ENCODE measurements at places on chromosomes 2 and 18. TPM values are rescaled to one million over a fixed set of nuclear protein-coding genes. Genes with fewer than 3 reads are reported as not detected.

- DNase-seq: no peak
Measured at GRCh38 chr18:78160961-78161656, 818.5 kb upstream of the SALL3 start.

GRCh38 chr2:177314194-177314593 is 49.7 kb upstream of the NFE2L2 start:
- DNase-seq: no peak

DNA sequence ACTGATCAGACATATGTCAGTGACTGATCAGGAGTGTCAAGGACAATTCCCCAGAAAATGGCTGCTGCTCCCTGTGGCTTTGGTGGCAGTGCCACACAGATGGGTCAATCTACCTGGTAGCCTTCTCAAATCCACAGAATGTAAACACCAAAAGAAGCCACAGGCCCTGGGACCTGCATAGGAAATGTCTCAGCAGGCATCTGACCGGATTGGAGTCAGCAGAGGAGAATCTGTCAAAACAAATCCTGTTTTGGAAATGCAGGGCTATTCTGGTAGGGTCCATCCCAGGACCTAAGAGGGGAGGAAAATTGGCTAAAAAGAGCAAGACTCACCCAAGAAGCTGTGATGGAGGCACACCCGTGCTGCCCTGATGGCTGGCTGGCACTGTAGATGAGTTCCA is 189.7 kb downstream of the TMEM247 start:
- DNase-seq: no peak

- no peak for DNase-seq
Measured at GRCh38 chr2:234745347-234745746, 206.5 kb upstream of the SH3BP4 start.

DNA sequence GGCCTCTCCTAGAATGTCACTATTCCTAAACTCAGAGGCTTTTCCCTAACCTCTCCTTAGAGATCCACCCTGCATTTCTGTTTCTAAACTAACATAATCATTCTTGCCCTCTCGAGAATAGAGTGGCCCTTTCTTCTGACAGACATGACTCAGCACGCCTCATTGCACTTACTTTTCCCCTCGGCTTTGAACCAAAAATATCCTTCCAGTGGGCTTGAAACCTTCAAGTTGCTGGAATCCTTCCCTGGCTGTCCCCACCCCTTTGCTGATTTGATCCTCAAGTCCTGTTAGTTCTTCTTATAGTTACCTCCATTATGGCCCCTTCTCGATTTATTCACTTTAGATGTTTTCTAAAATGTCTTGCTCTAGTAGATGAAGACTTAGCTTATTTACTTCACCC is 158.0 kb downstream of the LTBP1 start:
- no peak for DNase-seq

DNA sequence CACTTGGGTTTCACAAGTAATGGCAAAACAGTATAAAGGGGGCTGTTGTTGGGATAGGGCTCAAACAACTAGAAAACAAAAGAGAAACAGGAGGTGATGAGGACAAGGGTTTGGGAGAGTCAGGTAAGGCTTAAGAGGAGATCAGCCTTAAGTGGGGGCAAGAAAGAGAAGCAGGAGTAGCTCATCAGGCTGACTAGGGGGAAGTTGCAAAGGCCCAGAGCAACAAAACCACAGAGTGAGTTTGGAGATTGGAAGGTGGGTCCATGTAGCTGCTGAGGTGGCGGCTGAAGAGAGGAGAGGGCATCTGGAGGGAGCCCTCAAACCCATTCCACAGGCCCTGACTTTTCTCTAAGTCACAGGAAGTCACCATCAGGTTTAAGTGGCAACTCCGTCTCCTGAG is 126.0 kb downstream of the MREG start:
- no peak for DNase-seq

DNA sequence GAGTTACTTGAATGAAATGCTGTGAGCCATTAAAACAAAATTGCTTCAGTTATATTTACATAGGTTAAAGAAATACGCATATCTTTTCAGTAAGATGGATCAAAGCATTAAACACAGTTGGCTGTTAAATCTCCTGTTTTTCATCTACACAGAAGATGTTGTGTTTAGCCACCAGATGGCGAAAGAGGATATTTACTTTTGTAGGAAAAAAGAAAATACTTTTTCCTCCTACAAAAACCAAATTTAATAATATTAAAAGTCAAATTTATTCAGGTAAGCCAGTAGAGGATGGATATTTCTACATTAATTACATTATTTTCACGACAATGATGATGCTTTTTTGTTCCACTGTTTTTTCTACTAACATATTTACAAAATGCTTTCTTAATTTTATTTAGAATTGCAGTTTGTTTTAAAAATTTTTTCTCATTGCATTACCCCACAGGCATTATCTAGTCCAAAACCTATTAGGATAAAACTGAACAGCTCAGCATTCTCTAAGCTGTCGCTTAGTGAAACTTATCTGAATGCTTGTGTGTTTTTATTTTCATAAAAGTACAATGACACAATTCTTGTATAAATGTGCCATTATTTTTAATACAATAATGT is 173.7 kb downstream of the ASXL3 start:
- DNase-seq: no peak

DNA sequence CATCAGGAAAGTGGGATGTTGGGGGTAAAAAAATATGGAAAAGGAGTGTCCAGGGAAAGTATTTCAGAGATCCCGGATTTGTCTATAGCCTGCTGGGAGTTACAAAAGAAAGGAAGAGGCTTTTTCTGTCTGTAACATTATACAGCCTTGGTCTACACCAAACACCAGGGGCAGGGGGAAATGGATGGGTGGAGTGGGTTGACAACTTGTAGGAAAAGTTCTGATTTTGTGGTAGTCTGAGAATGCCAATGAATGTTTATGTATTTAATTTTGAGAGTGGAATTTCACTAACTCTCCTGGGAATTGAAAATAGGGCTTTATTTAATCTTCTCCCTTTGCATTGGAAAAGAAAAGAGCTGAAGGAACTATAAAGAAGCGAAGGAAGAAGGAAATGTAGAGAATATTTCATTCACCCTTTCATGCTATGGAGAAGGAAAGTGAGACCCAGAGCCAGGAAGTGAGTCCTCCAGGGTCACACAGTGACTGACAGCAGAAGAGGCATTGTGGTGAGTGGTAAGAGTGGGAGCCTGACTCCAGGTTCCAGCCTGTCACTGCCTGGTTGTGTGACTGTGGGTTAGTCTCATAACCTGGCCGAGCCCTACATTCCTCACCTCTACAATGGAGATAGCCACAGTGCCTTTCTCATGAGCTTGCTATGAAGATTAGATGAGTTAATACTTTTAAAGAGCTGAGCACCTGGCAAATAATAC is 346.3 kb upstream of the TNP1 start:
- no peak for DNase-seq

GRCh38 chr2:228063558-228063957 is 117.9 kb downstream of the SPHKAP start:
- no peak for DNase-seq

DNA sequence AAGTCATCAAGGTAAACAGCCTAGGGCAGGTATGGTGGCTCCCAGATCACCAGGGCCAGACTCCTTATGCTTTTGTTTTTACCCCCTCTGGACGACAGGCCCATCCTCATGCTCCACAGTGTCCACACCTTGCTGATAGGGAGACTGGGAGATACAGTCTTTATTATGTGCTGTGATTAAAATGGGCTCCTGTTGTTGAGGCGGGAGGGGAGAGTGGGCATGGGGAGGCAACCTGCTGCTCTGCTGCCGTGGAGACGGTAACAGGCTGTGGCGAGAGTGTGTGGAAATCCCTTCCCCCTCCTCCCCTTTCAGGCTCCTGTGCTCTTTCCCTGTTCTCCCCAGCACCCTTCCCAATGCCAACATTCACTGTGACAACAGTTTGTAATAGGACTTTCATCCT is 38.2 kb upstream of the PNO1 start:
- no peak for DNase-seq

DNA sequence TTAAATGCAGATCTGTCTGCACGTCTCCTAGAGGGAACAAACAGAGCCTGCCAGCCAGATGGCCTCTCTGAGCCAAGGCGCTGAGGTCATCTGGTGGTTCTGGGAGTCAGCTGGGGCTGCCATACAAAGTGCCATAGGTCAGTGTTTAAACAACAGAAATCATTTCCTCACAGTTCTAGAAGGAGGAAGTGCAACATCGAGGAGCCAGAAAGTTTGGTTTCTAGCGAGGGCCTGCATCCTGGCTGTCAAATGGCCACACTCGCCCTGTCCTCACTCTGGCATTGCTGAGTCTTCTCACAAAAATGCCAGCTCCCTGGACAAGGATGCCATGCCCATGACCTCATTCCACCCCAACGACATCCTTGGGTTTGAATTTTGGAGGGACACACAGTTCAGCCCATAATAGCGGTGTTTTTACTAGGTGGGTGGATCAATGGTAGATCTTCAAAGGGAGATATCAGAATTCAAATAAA is 59.6 kb downstream of the MYT1L start:
- DNase-seq: no peak

DNA sequence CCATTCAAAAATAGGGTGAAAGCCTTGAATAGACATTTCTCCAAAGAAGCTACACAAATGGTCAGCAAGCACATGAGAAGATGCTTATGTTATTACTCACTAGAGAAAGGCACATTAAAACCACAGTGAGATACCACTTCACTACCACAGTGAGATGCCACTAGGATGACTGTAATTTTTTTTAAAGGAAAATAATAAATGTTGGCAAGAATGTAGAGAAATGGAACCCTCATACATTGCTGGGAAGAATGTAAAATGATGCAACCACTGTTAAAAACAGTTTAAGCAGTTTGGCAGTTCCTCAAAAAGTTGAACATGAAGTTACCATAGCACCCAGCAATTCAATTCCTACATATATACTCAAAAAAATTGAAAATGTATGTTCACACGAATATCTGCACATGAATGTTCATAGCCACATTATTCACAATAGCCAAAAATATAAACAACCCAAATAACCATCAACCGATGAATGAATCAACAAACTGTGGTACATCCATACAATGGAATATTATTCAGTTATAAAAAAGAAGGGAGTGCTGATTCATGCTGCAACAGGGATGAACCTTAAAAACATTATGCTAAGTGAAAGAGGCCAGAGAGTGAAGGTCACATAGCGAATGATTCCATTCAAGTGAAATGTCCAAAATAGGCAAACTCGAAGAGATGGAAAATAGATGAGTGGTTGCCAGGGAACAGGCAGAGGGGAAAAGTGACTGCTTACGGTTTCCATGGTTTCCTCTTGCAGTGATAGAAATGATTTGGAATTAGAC is 156.2 kb upstream of the NDUFV2 start:
- DNase-seq: no peak

GRCh38 chr2:82599021-82599420 is 1860.1 kb downstream of the SUCLG1 start:
- DNase-seq: no peak

GRCh38 chr2:133097666-133098065 is 427.7 kb upstream of the LYPD1 start:
- DNase-seq: no peak

DNA sequence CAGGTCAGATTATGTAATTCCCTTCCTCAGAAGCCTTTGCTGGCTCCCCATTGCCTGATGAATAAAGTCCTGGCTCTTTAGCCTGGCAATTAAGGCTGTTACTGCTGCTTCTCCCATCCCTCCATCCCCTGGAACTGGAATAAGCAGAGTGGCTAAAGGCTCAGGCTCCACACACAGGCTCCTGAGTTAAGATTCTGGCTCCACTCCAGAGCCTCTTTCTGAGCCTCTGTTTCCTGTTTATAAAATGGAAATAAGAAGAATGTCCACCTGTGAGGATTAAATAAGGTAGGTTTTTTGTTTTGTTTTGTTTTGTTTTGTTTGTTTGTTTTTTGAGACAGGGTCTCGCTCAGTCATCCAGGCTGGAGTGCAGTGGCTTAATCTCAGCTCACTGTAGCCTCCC is 50.0 kb downstream of the ZFP36L2 start:
- no peak for DNase-seq

DNA sequence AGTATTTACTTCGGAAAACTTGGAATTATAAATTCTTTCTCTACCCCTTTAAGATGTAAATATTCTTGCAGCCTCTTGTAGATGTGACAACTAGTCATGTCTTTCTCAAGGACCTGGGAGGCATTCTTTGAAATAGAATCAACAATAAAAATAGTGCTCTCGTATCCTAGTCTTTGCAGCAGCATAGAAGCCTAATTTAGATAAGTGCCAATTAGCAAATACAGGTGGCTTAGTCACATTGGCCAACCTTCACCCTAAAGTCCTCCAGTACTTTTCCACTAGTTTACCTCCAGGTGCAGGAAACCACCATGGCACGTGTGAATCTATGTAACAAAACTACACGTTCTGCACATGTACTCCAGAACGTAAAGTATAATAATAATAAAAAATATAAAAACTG is 3.5 kb upstream of the ZSWIM2 start:
- no peak for DNase-seq

DNA sequence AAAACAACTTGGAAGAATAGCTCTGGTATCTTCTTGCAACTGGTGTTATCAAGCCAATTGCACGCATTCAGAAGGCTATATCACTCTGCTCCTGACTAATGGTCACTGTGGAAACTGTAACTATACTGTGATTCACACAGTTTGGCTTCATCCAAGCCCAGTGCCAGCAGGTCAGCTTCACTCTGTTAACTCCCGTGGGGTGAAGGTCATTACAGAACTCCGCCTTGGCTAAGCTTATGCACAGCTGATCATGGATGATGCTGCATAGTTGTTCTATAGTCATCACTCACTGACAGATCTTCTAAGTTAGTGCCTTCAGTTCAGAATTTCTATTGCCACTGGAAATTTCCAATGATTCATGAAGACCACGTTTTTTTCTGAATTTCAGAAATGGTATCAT is 497.2 kb upstream of the NETO1 start:
- no peak for DNase-seq

- no peak for DNase-seq
Measured at GRCh38 chr2:10132996-10133647, 10.6 kb downstream of the RRM2 start.

GRCh38 chr2:45353879-45354278 is 257.2 kb downstream of the SRBD1 start:
- DNase-seq: no peak

GRCh38 chr2:1806254-1806653 is 61.9 kb upstream of the PXDN start:
- no peak for DNase-seq

GRCh38 chr2:170276056-170276455 is 98.1 kb downstream of the MYO3B start:
- no peak for DNase-seq

GRCh38 chr2:240986787-240987411 is 11.5 kb upstream of the SNED1 start:
- DNase-seq: peak; percentile 77

Gene APOB
- 12.5 TPM for total RNA-seq

Gene FAM124B
- total RNA-seq: 1.9 TPM

Gene TEX44
- not detected for total RNA-seq

Gene C18orf54
- total RNA-seq: 1.8 TPM

Gene CCDC74A
- total RNA-seq: 0.65 TPM

Gene TXNL4A
- total RNA-seq: 90.8 TPM

Gene TMEM178A
- total RNA-seq: 3.0 TPM

Gene TUBA3E
- 80.0 TPM for total RNA-seq

Gene RAD51AP2
- 0.11 TPM for total RNA-seq

Gene STAMBP
- 27.8 TPM for total RNA-seq

Gene G6PC2
- not detected for total RNA-seq

Gene SERPINB13
- total RNA-seq: not detected
